ENCODE measurements at places on chromosomes 2 and 18.

- no peak for DNase-seq
Measured at GRCh38 chr2:119240311-119241204, 16.9 kb downstream of the STEAP3 start.

- DNase-seq: no peak
Measured at GRCh38 chr2:241289053-241289452, 26.4 kb downstream of the HDLBP start.

DNA sequence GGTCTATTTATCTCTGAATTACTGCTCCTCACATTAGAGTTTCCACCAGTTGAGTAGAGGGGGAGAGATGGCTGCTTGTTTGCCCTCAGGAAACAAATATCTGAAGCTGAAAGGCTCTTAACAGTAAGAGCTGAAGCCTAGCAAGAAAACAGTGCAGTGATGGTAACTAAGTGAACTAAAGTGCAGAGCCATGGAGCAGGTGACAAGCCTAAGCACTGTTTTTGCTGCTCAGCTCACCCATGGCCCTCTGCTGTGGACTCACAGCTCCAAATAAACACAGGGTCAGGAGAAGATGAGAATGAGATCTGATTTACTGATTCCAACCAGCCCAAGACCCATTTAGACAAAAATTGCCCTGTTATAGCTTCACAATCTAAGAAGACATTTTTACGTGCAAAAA lies 118.4 kb downstream of the ETAA1 start:
- no peak for DNase-seq

GRCh38 chr18:56812674-56813073 lies 161.5 kb downstream of the WDR7 start:
- DNase-seq: no peak

DNA sequence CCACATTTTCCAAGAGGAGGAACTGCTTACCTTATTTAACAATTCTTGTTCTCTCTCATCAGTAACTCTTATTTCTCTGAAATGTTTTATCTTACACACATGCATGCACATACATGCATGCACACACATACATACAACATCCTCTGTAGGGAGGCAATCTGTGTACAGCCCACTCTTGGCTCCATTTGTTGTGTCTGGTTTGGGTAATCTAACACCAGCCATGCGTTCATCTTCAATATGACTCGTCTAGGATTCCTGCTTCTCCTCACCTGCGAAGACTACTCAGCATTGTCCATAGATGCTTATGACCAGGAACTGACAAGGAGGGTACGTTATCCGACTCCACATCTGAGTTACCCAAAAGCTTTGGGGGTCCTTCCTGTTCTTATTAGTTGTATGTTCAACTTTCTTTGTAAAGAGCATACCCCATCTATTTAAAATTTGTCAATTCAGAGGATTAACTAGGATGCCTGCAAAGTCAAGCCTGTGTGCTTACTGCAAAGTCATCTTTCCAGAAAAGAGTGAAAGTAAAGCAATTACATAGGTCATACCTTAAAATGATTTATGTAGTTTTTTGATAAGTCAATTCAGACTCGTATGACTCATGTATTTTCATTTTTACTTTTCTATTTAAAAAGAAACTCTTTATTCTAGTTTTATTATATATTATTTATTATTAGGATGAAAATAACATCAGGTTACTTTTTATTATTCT lies 18.2 kb downstream of the LYPD6B start:
- DNase-seq: no peak

- no peak for DNase-seq
Measured at GRCh38 chr2:15721411-15722067, 129.9 kb downstream of the DDX1 start.

- DNase-seq: no peak
Measured at GRCh38 chr2:177579486-177580036, 187.0 kb downstream of the AGPS start.

DNA sequence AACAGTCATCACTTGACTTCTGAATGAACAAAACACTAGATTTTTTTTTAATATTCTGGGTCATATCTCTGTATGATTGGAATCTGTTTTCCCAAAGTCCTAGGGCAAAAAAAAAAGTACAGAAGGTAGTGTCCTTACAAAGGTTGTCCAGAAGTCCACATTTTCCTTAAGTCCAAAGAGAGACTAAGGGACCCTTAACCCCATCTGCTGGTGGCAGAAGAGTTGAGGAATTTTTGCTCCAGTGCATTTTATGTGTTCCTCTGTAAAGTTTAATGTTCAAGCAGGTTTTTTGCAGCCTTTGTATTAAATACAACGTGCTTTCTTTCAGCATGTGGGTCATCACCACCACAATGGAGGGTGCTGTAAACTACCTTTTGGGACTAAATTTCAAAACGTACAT lies 215.9 kb downstream of the SP3 start:
- DNase-seq: no peak

DNA sequence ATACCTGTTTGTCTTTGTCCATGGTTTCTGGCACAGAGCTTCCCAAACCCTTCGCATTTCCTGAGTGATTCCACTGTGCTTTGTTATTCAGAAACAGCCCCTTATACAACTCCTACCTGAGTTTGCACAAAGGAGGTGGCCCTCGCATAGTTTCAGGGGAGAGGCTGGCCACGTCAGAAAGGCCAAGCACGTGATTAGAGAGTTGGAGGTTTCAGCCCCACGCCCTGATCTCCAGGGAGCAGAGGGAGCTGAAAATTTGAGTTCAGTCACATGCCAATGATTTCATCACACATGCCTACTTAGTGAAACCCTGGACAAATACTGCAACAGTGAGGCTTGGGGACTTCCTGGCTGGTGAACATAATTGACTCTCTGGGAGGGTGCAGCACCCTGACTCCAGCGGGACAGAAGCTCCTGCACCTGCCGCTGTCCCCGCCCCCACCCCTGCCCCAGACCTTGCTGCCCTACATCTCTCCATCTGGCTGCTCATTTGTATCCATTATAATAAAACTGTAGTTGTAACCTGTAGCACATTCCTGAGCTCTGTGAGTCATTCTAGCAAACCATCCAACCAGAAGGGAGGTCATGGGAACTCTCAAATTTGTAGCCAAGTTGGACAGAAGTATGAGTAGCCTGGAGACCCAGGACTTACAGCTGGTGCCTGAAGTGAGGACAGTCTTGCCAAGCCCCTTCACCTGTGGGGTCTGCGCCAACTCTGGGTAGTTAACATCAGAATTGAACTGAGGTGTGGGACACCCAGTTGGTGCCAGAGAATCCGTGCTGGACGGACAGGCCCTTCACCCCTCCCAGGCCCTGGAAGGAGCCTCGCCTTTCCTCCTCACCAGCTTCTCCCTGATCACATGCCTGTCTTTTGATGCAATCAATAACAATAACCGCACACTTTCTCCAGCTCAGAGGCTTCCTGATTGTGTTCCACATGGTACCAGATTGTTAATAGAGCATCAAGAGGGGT lies 224.3 kb downstream of the ANAPC1 start:
- no peak for DNase-seq

DNA sequence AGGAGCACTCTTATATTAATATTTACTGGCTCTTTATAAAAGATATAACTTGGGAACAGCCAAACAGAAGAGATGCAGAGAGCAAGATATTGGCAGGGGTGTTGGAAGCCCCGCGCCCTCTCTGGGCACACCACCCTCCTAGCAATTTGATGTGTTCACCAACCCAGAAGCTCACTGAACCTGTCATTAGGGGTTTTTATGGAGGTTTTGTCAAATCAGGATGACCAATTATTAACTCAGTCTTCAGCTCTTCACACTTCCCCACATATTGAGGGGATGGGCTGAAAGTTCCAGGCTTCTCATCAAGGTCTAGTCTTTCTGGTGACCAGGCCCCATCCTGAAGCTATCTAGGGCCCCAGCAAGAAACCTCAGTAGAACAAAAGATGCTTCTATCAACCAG lies 10.9 kb upstream of the INO80D start:
- DNase-seq: no peak

GRCh38 chr18:58625839-58626238 lies 3.1 kb downstream of the ALPK2 start:
- DNase-seq: no peak

GRCh38 chr2:58913082-58913726 lies 672.1 kb upstream of the FANCL start:
- DNase-seq: no peak

DNA sequence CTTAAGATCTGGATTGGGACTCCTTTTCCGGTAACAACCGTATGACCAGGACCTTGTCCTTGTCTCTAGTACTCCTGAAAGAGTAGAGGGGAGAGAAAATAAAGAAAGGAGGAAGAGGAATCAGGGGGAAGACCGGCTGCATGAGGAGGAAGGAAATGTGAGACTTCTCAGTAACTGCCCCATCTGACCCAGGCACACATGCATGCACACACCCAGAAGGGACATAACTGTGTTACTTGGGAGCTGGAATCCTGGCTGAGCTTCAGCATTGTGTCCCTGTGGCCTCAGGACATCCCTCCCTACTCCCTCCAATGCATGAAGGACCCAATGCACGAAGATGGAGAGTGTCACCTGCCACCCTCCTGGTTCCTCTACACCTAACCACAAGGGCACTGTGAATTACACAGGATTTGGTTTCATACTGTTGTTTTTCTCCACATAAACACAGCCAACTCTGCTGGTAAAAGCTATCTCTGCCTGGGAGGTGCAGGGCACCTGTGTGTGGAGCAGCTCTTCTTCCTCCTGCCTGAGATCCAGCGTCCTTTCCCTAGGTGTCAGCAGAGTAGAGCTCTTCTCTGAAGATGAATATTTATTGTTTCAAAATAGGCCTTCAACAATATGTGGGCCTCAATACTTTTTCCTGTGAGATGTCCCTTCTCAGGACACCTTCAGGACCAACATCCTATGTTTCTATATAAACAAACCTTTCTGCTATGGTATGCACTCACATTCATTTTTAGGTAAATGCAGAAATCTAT lies 574.1 kb upstream of the ID2 start:
- DNase-seq: no peak

GRCh38 chr2:211228559-211228958 lies 672.2 kb downstream of the CPS1 start:
- DNase-seq: no peak

GRCh38 chr2:172364261-172364660 lies 63.1 kb upstream of the ITGA6 start:
- DNase-seq: no peak

All from stimulated activated CD4-positive, alpha-beta T cell treated with anti-CD3 and anti-CD28 coated beads, Interleukin-15, amount 100 ng/mL, for 1 hour (primary cell).